Activated CD4-positive, alpha-beta memory T cell treated with anti-CD3 and anti-CD28 coated beads for 36 hours (primary cell): ENCODE measurements at places on chromosomes 1 and 21. TPM values are rescaled to one million over a fixed set of nuclear protein-coding genes. Genes with fewer than 3 reads are reported as not detected.

DNA sequence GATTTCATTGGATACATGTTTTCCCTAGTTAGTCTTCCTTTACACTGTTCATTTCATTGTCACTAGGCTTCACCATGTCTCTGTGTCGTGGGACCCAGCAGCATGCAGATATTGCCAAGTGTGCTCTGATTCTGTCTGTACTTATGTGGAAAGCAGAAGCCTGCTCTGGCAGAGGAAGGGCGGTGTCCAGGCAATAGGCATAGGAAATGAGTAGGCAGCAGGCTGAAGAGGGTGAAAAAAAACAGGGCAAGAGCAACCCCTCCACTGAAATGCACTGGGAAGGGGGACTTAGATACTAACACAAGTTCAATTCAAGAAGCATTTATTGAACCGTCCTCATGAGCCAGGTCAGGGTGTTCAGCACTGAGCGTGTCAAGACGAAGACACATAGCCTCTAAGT, 85.2 kb upstream of the VAV3 start:
- no peak for DNase-seq

DNA sequence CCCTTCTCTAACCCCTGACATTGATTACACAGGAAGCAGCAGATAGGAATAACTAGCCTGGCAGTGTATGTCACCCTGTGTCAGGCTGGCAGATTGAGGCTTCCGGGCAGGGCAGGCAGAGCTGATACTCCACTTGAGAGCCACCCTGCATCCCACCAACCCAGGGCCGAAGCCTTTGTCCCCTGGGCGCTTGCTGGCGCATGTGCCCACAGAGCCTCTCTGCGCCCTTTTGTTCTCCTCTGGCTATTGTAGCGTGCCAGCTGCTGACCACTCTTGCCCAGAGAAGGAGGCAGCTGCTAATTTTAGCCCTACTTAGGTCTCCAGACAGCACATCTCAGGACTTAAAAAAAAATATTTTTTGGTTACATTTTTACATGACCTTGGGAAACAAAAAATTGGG, 304.9 kb downstream of the HHAT start:
- DNase-seq, result no peak

EXTL1 gene
- total RNA-seq, result not detected

DNA sequence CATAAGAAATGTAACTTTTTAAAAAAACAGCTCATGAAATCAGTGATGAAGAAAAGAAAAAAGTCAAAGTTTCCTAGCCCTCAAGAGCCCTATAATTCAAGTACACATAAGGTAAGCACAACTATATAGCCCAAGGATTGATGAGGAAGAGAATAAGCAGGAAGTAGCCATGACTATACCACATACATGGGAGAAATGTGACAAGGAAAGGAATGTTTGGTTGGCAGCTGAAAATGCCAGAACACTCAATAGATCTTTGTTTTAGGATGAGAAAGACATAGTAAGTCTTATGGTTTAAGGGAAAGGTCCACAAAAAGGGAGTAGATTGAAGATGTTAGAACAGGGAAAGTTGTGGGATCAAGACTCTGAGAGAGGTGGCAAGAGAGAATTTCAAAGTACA, 5.7 kb downstream of the DOCK7 start:
- no peak for DNase-seq

- DNase-seq, result no peak
These were observed 40.6 kb downstream of the KCNA2 start for GRCh38 chr1:110565565-110565964.
